ENCODE measurements at places on chromosomes 7 and 10.

DNA sequence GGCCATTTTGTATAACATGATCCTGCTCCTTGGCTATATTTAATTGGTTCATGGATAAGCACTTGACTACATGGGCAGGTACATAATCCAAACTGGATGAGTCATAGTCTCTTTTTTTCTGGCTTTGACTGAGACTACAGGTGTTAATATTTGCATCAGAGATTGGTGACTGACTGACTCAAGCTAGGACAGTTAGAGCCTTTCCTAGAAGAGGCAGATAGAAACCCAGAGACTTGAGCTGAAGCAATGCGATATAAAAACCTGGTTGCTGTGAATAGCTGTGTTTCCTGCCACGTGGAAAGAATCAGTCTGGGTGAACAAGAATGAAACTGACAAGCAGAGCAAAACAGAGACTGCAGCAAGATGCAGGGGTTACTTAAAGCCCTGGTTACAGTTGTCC lies 81.0 kb downstream of the SAMD9 start:
- no peak for DNase-seq

DNA sequence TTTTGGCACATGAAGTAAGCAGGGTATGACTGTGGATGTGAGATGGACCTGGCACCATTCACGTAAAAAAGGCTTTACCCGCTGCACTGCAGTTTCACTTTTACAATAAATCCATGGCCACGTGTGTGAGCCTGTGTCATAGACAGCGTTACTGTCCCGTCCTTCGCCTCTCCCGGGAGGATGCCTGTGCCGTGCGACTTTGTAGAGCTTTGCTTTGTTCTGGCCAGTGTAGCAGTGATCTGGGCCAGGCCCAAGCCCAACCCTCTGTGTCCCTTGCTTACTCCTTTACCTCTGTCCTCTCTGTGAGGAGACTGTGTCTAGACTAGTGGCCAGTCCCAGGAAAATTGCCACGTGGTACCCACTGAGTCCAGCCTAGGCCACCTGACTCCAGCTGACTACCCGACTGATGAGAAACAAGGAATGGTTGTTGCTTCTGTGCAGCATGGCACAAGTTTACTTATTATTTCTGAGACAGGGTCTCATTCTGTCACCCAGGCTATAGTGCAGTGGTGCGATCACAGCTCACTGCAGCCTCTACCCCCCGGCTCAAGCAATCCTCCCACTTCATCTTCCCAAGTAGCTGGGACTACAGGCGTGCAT lies 48.1 kb downstream of the JAKMIP3 start:
- DNase-seq: no peak

GRCh38 chr7:123075838-123076467 lies 80.5 kb upstream of the TAS2R16 start:
- DNase-seq: no peak

- no peak for DNase-seq
These were observed 167.9 kb downstream of the CUX1 start for GRCh38 chr7:101985057-101985902.

GRCh38 chr10:97543025-97543546 lies 29.5 kb upstream of the ANKRD2 start:
- peak; percentile 65 for DNase-seq

DNA sequence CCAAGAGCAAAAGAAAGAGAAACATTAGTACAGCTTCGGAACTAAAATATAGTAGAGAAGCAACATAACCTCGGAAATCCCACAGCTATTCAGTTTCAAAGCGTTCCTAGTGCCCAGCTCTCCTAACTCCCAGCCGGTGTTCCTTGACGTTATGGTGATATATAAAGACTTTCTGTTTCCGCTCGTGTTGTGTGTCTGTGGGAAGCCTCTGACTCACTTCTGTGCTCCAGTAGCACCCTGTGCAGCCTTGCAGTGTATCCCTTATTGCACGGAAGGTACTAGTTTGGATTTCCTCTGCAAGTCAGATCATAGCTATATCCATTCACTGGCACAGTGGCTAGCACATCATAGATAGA lies 535 bp downstream of the ASAH2B start:
- DNase-seq: peak; percentile 36

DNA sequence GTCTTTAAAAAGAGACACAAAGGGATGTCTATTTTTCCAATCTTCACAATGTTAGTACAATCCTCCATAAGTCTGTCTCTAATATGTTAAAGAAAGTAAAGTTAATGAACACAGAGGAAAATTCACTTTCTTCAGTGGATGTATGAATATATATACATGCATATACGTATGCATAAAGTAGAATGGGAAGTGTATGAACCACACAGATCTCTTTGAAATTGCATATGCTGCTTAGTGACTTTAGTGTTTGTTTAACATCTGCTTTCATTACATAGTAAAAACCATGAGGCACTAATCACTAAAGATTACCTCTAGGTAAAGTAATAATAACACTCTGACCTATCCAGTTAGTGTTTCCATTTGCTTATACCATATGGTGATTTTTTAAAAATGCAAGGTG lies 451.2 kb downstream of the SEMA3D start:
- no peak for DNase-seq

DNA sequence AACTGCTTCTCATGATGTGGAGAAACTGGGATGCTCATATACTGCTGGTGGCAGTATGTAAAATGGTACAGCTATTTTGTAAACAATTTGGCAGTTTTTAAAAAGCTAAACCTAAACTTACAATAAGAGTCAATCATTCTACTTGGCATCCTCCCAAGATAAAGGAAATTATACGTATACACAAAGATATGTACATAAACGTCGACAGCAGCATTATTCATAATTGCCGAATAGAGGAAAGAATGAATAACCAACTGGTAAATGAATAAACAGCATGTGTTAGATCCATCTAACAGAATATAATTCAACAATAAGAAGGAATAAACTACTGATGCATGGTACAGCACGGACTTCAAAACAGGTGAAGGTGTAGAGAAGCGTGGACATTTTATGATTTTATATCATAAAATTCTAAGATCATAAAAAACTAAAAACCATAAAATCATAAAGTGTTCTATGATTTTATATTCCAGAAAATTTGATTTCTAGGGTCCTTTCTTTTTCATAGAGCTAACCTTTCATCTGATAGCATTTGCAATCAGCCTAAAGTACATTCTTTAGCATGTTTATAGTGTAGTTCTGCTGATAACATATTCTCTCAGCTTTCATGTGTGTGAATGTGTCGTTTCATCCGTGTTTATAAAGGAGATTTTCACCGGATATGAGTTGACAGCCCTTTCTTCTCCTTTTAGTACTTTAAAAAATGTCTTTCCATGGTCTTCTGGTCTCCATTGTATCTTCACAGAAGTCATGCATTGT lies 261.5 kb downstream of the DIP2C start:
- no peak for DNase-seq

GRCh38 chr10:131071721-131072120 lies 239.8 kb downstream of the TCERG1L start:
- no peak for DNase-seq

GRCh38 chr10:45460235-45460878 lies 86.3 kb downstream of the ALOX5 start:
- DNase-seq: no peak

DNA sequence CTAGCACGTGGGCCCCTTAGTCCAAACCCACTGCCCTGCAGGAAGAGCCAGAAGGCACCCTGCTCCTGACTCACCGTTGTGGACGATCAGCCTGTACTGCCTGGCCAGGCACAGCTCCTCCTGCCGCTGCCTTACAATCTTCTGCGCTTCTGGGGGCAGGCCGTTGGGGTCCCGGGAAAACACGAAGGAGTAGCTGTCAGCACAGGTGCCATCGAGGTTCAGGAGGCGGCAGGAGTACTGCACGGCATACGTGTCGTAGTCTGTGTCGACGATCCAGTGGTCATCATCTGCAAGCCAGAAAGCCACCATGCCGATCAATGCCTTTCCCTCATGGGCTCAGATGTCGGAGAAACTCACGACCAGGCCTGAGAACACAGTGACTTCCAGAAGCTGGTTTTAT lies 7.3 kb downstream of the RBP4 start:
- no peak for DNase-seq

- DNase-seq: no peak
These were observed 25.6 kb downstream of the SCD start for GRCh38 chr10:100372415-100373297.

DNA sequence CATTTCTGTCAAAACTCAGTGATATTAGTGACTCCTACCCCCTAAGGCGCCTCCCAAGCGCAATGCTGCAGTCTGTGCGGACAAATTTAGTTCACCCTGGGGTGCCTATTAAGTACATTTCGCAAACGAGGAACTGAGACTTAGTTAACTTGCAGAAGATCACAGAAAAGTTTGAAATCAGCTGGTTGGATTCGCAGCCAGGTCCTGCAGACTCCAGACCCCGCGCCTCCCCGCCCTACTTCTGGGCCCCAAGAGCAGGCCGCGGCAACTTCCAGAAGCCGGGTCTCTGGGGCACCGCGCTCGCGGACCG lies 588 bp downstream of the CYREN start:
- DNase-seq: no peak

GRCh38 chr7:77467408-77467807 lies 51.3 kb upstream of the GSAP start:
- DNase-seq: no peak

GRCh38 chr7:151626422-151627115 lies 106.9 kb upstream of the RHEB start:
- DNase-seq: no peak

GRCh38 chr10:62062028-62062427 lies 160.5 kb downstream of the ARID5B start:
- DNase-seq: no peak

DNA sequence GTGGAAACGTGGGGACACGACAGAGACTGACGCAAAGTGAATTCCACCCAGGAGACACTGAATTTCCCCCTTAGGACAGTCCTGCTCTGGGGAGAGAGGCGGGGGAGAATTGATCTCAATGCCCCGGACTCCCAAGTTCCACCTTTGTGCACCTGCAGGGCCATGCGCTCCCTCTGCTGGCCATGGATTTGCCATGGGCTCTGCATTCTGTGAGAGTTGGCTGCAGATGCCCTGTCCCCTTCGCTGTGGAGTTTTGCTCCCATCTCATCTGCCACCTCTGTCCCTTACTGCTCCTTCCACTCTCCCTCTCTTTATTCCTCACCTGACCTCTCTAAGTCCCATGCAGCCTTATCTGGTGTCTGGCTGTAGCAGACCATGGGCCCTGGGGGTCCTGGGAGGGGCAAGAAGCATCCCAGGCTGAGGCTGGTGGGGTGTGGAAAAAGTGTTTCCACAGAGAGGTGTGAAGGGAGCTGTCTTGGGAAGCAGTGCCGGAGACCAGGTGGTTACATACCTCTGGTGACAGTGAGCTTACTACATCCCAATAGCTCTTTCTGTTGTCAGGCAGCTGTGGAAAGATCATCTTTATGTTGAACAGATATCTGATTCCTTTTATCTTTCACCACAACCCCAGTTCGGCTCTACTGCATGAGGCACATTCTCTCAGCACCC lies 14.3 kb downstream of the GHRHR start:
- DNase-seq: no peak

DNA sequence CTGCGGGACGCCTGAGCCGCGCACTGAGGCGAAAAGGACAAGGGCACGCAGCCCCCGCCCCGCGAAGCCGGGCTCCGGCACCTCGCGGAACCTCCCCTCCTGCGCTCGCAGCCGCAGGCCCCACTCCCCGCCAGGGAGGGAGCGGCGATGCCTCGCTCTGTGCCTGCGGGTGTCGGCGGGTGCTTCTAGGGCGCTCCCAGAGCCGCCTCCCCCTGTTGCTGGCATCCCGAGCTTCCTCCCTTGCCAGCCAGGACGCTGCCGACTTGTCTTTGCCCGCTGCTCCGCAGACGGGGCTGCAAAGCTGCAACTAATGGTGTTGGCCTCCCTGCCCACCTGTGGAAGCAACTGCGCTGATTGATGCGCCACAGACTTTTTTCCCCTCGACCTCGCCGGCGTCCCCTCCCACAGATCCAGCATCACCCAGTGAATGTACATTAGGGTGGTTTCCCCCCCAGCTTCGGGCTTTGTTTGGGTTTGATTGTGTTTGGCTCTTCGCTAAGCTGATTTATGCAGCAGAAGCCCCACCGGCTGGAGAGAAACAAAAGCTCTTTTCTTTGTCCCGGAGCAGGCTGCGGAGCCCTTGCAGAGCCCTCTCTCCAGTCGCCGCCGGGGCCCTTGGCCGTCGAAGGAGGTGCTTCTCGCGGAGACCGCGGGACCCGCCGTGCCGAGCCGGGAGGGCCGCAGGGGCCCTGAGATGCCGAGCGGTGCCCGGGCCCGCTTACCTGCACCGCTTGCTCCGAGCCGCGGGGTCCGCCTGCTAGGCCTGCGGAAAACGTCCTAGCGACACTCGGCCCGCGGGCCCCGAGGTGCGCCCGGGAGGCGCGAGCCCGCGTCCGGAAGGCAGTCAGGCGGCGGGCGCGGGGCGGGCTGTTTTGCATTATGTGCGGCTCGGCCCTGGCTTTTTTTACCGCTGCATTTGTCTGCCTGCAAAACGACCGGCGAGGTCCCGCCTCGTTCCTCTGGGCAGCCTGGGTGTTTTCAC lies 519 bp downstream of the ITGB8 start:
- no peak for DNase-seq

DNA sequence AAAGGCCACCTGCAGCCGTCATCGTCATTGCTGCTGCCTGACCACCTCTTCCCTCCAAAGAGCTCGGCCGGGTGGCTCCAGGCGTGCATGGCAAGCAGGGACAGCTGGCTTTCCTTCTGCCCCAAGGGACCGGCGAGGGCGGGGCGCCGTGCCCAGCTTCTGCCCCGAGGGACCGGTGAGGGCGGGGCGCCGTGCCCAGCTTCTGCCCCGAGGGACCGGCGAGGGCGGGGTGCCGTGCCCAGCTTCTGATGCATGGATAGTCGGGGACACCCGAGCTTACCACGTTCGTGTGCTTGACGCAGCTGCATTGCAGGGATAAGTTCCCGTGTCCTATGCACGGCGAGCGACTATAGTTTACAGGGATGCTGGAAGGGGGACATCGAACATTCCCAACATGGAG lies 27.0 kb downstream of the CFAP46 start:
- DNase-seq: no peak

DNA sequence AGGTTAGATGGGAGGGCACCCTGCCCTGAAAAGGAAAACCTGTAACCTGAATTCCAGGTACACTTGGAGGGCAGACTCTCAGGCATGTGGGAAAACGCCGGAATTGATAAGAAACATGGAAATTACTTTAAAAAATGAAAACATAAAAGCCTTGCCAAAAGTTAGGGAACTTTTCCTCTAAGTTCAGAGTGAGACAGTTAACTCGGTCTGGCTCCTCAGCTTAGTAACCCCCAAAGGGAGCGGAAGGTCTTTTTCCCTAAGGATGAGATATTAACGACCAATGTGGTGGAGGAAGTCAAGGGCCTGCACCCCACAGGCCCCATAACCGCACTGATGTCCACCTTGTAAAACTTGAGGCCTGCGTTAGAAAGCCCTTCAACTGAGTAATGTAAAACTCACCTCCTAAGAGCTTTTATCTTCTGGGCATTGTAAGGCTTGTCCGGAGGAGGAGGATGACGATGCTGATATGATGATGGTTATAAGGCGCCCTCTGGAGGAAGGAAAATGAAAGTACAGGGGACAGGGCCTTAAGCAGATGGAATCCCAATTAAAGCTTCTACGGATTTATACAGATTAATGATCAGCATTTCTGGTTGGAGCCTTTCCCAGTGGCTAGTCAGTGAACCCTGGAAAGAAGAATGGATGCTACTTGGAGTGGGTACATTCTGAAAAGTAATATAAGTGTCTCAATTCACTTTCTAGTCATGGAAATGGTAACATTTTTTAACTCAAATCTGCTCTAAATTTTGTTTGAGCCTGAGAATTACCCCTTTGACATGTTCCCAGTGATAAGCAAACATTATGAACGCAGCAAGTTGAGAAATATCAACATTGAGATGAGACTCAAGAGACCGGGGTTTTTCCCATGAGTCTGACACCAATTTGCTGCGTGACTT lies 694 bp downstream of the COL1A2 start:
- peak; percentile 67 for DNase-seq

- no peak for DNase-seq
These were observed 91.3 kb downstream of the CYTH3 start for GRCh38 chr7:6181136-6181535.

Data from AG09319 (cell line).